ENCODE measurements at places on chromosomes 2 and 18.

DNA sequence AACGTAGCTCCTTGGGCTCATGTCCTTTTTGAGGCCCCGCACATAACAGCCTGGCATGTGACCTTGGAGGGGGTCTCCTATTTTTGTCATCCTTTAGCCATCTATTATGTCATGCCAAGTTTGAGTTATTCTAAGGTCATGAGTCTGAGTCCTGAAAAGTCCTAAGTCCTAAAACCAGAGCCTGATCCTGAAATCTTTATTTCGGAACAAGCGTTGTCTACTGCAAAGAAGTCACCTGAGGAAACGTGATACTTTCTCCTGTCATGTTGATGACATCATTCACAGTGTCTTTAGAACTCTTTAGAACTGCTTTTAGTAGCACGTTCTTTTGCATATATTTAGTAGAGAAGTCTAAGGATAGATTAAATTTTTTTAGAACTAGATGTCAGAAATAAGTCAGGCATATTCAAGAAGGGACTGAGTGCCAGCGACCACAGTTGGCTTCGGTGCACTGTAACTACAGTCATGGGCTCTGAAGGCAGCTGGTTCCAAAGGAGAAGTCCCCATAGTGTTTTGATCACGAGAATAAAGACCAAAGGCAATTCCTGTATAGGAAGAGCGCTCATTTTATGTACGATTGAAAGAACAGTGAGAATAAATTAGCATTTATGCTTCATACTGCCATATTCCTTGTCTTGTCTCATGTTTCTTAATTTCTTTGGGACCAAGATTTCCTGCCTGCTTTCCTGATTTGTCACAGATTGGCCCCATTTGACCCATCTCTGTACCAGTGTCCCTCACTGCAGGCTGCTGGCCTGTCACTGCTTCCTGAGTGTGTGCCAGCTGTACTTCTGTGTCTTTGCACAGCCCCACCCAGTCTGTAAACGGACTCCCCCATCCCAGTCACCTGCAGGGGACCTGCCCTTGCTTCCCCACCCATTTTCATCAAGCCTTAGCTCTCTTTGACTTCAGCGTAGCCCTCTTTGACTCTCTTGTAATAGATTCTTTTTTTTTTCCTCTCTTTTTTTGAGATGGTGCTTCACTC lies 75.8 kb downstream of the ASAP2 start:
- DNase-seq, result no peak

DNA sequence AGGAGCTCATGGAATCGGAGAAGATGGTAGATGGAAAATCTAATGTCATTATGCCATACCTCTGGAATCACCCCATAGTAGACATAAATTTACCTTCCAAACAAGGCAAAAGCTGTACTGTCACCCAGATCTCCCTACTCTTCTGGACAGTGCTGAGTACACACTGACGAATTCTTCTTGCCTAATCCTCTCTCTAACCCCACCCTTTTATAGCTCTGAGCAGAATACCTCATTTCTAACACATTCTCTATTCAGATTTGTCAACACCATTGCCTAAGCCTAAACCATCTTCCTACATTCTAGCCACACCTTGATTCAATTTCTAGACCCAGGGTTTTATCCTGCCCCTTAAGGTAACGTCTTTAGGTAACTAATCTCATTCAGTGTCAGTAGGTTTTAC lies 321.0 kb upstream of the NRP2 start:
- DNase-seq, result no peak

GRCh38 chr18:62828091-62828640 lies 112.8 kb downstream of the PHLPP1 start:
- DNase-seq, result no peak

GRCh38 chr2:179247318-179248023 lies 17.2 kb downstream of the SESTD1 start:
- DNase-seq, result no peak

DNA sequence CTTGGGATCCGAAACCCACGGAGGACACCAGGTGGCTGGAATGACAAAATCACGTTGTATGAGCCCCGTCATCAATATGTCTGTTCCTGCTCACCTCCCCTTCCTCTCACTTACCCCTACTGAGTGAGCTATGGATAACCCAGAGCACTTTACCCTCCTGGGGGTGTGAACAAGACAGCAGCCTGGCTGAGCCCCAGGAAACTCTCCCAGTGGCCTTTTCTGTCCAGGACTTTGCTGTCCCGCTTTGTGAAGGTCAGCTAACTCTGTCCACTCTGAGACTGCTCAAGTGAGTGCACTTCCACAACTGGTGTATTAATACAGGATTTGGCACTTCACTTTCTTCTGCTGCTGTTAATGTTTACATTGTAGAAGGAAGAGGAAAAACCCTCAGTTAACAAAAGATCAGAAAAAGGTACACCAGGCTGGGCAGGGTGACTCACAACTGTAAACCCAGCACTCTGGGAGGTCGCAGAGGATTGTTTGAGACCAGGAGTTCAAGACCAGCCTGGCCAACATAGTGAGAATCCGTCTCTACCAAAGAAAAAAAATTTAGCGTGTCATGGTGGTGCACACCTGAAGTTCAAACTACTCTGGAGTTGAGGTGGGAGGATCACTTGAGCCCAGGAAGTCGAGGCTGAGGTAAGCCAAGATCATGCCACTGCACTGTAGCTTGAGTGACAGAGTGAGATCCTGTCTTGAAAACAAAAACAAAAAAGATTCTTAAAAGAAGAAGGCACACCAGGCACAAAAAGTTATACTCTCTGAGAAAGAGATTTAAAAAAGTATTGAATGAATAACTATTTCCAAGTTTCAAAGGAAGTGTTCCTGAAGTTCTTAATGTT lies 90.3 kb downstream of the CLHC1 start:
- DNase-seq, result no peak

GRCh38 chr2:114754907-114755563 lies 312.6 kb downstream of the DPP10 start:
- no peak for DNase-seq

DNA sequence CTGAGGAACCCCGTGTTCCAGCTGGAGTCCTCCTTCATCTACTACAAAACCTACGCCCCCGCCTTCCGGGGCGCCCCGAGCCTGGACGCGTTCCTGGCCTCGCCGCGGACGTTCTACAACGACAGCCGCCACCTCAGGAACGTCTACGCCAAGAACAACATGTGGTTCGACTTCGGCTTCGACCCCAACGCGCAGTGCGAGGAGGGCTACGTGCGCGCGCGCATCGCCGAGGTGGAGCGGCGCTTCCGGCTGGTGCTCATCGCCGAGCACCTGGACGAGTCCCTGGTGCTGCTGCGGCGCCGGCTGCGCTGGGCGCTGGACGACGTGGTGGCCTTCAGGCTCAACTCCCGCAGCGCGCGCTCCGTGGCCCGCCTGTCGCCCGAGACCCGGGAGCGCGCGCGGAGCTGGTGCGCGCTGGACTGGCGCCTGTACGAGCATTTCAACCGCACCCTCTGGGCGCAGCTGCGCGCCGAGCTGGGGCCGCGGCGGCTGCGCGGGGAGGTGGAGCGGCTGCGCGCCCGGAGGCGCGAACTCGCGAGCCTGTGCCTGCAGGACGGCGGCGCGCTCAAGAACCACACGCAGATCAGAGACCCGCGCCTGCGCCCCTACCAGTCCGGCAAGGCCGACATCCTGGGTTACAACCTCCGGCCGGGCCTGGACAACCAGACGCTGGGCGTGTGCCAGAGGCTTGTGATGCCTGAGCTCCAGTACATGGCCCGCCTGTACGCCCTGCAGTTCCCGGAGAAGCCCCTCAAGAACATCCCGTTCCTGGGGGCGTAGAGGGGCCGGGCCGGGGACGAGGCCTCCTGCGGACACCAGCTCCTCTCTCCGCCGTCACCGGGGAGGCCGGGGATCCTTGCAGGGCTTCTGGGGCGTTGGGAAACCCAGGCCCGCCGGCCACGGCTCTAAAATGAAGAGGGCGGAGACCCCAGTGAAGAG lies 5.3 kb upstream of the NEU4 start:
- DNase-seq, result no peak
